ENCODE measurements at places on chromosomes 7 and 10. TPM values are rescaled to one million over a fixed set of nuclear protein-coding genes. Genes with fewer than 3 reads are reported as not detected.

BLNK gene
- 9.5 TPM for total RNA-seq

MRLN gene
- total RNA-seq: not detected

DLX5 gene
- not detected for total RNA-seq

DEPP1 gene
- 16.5 TPM for total RNA-seq

MYL7 gene
- total RNA-seq: not detected

NUTM2D gene
- 2.4 TPM for total RNA-seq

HPS6 gene
- total RNA-seq: 14.7 TPM

BUB3 gene
- 113 TPM for total RNA-seq

SLC25A13 gene
- total RNA-seq: 23.4 TPM

GRCh38 chr10:1449021-1449420 is 288.3 kb downstream of the ADARB2 start:
- peaks cover 22% of the 10 kb centered on the region for H3K27me3 ChIP-seq
- no peaks in the 10 kb centered on the region for H3K36me3 ChIP-seq
- no peaks in the 10 kb centered on the region for H3K4me1 ChIP-seq
- H3K4me3 ChIP-seq: no peak overlapping the region
- DNase-seq: no peak

GRCh38 chr10:12667052-12667451 is 317.7 kb downstream of the CAMK1D start:
- no peak overlapping the region for H3K4me3 ChIP-seq
- H3K27me3 ChIP-seq: peaks cover 17% of the 10 kb centered on the region
- no peaks in the 10 kb centered on the region for H3K4me1 ChIP-seq

DNA sequence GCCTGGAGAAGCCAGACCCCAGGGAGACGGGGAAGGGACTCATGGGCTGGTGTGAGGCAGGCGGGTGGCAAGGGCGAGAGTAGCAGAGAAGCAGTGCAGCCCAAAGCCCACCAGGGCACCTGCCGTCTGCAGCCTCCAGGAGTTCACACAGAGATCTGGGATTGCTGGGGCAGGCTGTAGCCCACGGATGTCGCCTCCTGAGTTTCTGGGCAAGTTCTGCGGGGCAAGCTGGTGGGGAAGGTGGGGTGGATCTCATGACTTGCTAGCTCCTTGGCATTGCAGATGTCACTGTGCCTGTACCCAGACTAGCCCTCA is 6.0 kb downstream of the ADCK2 start:
- no peak overlapping the region for H3K27ac ChIP-seq
- no peak overlapping the region for H3K4me3 ChIP-seq
- H3K4me1 ChIP-seq: peaks cover 9% of the 10 kb centered on the region
- H3K36me3 ChIP-seq: peaks cover 11% of the 10 kb centered on the region

DNA sequence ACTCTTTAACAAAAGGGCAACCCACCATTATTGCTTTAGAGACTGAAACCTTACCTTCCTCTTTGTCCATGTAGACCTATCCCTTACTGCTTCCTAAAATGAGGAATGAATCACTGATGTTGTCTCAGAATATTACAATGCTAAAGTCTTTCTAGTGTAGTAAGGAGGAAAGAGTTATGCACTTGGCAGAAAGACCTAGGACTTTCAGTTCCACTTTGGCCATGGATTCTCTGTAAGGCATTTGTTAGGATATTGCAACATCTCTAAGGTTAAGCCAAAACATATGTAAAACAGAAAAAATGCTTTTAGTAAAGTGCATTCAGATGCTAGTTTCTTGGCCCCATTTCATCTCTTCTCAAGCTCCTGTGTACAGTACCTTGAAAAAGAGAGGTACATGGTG is 230.9 kb downstream of the PARD3 start:
- H3K27ac ChIP-seq: no peak overlapping the region
- no peaks in the 10 kb centered on the region for H3K27me3 ChIP-seq
- H3K4me3 ChIP-seq: no peak overlapping the region
- no peak for DNase-seq
- no peaks in the 10 kb centered on the region for H3K36me3 ChIP-seq

GRCh38 chr10:84012831-84013458 is 126.4 kb upstream of the GHITM start:
- no peak overlapping the region for H3K27ac ChIP-seq
- H3K4me3 ChIP-seq: no peak overlapping the region
- H3K27me3 ChIP-seq: peaks cover 44% of the 10 kb centered on the region
- no peaks in the 10 kb centered on the region for H3K4me1 ChIP-seq

DNA sequence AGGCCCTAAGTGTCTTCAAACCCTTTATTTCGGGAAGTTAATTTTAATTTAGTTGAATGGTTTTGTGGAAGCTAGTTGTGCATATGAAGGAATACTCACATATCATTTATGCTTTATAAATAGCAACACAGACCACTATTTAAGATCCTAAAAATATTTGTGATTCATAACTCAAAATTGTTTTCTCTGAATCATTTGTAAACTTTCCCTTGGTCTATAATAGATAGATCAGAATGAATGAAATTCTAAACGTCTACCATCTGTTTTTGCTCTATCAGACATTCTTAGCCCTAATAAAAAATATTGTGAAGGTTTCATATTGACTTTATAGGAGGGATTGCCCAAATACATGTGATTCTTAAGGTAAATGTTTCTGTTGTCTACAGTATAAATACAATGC is 43.5 kb downstream of the LOXL4 start:
- H3K36me3 ChIP-seq: no peaks in the 10 kb centered on the region
- no peaks in the 10 kb centered on the region for H3K4me1 ChIP-seq
- H3K27me3 ChIP-seq: no peaks in the 10 kb centered on the region
- H3K27ac ChIP-seq: no peak overlapping the region
- no peak for DNase-seq

- peaks cover 10% of the 10 kb centered on the region for H3K36me3 ChIP-seq
- DNase-seq: no peak
- no peaks in the 10 kb centered on the region for H3K27me3 ChIP-seq
- H3K4me3 ChIP-seq: no peak overlapping the region
- H3K4me1 ChIP-seq: peaks cover 36% of the 10 kb centered on the region
- H3K27ac ChIP-seq: no peak overlapping the region
These were observed 25.0 kb downstream of the MAPK8 start for GRCh38 chr10:48331436-48331835.

DNA sequence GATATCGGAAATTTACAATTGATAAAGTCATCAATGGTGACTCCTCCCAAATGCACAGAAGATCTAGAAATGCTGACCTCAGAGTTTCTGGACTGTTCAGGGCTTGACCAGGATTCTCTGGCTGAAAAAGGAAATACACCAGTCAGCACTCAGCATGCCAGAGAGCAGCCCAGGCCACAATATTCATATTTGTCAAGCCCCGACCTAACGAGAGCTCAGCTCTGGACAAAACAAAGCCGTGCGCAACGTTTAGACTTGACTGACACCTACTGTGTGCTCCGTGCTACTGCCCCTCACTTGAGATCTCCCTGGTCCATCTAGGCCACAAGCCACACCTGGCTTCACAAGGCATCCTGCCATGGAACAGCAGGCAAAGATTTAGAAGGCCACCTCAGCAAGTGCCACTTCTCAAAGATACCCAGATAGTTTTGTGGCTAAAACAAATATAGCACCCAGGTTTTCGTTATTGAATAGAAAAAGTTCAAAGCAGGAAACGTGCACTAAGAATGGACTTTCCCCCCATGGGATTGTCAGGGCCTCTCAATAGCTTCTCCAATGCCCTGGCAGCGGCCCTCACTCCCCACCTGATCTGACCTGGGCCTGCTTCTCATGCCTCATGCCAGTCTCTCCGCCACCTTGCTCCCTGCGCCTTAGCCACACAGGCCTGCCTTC is 218.3 kb downstream of the FAM107B start:
- H3K27ac ChIP-seq: peak overlapping the region; percentile 76
- peak overlapping the region; percentile 44 for H3K4me3 ChIP-seq
- H3K27me3 ChIP-seq: no peaks in the 10 kb centered on the region
- peak; percentile 61 for DNase-seq

DNA sequence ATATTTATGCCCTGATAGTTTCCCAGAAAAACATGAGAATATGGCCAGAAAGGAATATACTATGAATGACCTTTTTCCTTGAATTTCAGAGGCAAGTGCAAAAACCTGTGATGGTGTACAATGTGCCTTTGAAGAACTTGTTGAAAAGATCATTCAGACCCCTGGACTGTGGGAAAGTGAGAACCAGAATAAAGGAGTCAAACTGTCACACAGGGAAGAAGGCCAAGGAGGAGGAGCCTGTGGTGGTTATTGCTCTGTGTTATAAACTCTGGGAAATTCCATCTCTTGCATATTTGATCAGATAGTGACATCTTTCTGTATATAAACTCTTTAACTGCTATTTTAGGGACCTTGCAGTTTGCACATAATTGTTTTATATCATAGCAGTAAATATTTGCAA is 33.7 kb downstream of the RAB18 start:
- peaks cover 3% of the 10 kb centered on the region for H3K36me3 ChIP-seq
- H3K27me3 ChIP-seq: no peaks in the 10 kb centered on the region
- H3K4me1 ChIP-seq: no peaks in the 10 kb centered on the region
- no peak for DNase-seq
- no peak overlapping the region for H3K27ac ChIP-seq

DNA sequence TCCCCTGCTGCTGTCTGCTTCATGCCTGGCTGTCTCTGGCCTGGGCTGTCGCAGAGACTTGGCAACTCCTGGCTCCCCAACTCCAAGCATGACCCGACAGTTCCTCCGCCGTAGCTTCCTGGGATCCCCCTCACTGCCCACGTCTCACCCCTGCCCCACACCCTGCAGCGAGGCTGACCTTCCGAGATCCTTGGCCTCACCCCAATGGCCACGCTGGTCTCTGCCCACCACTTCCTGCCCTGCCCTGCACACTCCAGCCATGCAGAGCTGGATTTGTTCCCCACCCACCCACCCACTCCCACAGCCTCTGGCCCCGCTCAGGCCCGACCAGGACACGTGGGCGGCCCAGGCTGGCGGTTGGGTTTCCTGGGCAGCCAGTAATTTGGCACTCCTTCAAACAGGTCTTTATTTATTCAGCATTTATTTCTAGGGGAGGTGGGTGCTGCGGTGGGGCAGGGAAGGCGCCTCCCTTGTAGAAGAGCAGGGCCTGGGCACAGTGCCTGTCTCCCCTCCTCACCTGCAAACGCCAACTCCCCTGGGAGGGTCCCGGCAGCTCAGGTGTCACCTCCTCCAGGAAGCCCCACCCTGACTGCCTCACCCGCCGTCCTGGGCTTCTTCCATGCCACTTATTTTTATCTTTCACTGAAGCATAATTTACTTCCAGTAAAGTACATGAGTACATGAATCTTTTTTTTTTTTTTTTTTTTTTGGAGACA is 25.5 kb downstream of the GTF2IRD1 start:
- peak; percentile 41 for DNase-seq
- peaks cover 28% of the 10 kb centered on the region for H3K36me3 ChIP-seq
- H3K4me3 ChIP-seq: peak overlapping the region; percentile 29
- H3K4me1 ChIP-seq: peaks cover 50% of the 10 kb centered on the region
- peak overlapping the region; percentile 58 for H3K27ac ChIP-seq
- H3K27me3 ChIP-seq: no peaks in the 10 kb centered on the region

DNA sequence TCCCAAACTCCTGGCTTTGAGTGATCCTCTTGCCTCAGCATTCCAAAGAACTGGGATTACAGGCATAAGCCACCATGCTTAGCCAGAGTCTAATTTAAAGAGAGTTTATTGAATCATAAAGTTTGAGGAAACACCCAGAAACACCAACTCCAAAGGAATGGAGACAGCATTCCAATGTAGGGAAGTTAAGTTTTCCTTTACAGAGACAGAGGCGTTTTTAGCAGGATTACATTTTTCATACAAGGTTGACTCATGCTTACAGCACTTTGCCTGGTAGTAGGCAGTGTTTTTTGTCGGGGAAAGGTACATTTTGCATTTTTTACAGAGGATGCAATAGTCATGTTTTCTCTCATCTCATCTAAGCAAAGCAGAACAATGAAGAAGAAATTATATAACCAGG is 18.9 kb upstream of the OPN4 start:
- no peak overlapping the region for H3K27ac ChIP-seq
- H3K27me3 ChIP-seq: peaks cover 29% of the 10 kb centered on the region
- H3K4me3 ChIP-seq: no peak overlapping the region

GRCh38 chr10:80154978-80155695 is 22.6 kb downstream of the PLAC9 start:
- H3K36me3 ChIP-seq: peaks cover 100% of the 10 kb centered on the region
- H3K27me3 ChIP-seq: no peaks in the 10 kb centered on the region
- peaks cover 67% of the 10 kb centered on the region for H3K4me1 ChIP-seq
- peak overlapping the region; percentile 86 for H3K27ac ChIP-seq
- no peak for DNase-seq

GRCh38 chr7:69272101-69272500 is 326.2 kb upstream of the AUTS2 start:
- no peaks in the 10 kb centered on the region for H3K36me3 ChIP-seq
- H3K4me1 ChIP-seq: no peaks in the 10 kb centered on the region
- H3K27ac ChIP-seq: no peak overlapping the region
- DNase-seq: no peak
- H3K4me3 ChIP-seq: no peak overlapping the region
